ENCODE measurements at places on chromosomes 16 and 17.
A peak's percentile ranks its signal among the peaks of the same experiment; 100 is the strongest.

DNA sequence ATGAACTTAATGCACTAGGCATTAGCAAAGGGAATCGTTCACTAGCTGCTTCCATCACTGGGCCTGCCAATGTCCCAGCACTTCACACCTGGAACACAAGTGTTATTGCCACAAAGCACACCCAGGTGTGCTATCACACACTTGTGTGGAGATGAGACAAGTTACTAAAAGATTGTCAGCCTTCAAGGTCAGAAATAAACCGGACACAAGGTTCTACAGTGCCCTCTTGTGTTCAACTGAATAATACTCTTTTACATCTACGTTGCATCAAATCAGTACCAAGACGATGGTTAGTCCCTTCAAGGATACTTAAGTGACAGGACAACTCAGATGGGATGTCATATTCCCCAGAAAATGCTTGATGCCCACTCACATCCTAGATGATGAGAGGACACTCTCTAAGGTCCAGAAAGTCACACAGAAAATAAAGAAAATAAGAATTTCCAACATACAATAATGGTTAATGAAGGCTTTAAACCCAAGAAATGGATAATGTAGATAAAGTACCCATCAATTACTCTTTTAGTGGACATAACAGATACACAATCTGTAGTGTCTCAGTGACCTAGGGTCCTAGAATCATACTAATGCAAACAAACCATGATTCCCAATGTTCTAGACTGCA, 16.4 kb upstream of the GLG1 start:
- DNase-seq, result no peak

DNA sequence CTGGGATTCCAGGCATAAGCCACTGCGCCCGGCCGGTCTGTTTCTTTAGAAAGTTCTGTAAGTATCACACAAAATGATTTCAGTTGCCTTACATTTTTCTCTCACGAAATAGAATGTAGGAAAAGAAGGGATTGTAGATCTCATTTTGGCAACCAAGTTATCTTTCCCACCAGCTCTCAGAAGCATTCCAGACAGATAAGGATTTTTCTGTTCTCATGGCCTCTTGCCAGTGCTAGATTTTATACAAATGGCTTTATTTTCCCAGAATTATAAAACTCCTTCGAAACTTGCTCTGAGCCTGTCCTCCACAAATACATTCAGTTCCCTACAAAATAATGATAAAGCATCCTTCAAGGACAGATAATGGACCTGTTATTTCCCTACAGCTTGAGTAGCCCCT, 46.9 kb downstream of the LCMT1 start:
- DNase-seq, result no peak

DNA sequence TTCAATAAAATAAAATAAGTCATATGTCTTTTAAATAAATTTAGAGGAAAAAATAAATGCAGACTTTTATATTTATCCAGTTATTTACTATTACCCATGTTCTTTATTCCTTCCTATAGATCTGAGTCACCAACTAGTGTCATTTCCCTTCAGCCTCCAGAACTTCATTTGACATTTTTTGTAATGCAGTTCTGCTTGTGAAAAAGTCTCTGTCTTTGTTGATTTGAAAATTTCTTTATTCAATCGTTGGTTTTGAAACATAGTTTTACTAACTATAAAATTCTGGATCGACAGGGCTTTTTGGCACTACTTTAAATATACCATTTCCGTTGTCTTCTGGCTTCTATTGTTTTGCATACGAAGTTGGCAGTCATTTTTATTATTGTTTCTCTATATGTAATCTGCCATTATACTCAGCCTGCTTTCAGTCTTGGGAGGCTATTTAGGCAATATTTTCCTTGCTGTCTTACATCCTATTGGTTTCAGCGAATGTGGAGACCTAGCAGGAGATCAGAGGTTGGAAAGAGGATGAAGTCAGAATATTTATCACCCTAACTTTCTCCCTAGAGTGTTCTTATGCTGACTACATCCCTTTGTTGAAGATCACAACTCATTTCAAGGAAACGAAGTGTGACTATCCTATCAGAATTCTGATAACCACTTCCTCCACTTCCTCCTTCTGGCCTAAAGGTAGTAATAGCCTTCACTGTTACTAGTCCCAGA, 42.0 kb upstream of the SLC6A2 start:
- no peak for DNase-seq

DNA sequence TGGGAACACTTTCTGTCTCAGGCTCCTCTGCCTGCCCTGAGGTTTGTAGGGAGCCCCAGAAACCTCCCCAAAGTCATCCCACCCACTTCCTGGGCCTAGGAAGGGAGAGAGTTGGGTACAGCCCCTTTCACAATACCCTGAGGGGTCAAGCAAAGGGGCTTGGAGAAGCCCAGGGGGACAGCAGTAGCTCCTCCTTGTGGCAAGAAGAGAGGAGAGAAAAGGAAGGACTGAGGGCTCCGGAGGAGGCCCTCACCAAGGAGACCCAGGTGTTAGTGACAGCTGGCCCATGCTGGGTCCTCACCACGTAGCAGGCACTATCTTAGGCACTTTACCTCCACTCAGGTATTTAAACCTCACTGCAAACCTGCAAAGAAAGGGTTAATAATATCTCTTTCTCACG, 112.8 kb downstream of the IRX5 start:
- no peak for DNase-seq

DNA sequence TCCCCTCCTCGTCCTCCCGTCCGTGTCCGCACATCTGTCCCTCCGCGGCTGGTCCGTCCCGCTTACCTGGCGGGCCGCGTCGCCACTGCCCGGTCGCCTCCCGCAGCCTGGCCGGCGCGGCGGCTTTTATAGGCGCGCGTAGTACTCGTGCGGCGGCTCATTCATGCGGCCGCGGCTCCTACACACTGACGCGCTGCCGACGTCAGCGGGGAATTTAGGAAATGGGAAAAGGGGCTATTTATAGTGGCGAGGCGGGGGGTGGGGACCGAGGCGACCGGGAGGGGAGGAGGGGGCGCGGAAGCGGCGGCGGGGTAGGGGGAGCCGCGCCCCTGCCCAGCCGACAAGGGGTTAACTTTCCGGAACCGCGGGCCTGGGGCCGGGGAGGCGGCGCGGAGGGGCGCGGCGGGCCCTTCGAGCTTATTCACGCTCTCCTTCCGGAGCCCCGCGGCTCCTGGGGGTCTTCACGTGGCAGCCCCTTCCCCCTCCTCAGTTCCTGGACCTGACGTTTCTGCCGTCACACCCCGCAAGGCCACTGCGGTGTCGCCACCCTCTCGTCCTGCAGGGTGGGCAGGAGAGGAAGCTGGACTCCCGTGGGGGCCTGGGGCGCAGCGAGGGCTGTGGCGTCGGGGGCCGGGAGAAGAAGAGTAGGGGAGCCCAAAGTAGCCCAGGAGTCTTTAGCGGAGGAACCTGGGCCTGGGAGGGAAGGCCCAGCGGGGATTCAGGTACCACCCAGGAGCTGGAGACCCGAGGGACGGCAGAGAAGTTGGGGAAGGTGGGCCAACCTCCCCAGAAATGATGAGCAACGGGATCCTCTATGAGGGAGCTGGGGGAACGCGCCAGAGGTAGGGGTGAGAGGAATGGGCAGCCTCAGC, 3.6 kb upstream of the HIC1 start:
- DNase-seq, result peak; percentile 12

DNA sequence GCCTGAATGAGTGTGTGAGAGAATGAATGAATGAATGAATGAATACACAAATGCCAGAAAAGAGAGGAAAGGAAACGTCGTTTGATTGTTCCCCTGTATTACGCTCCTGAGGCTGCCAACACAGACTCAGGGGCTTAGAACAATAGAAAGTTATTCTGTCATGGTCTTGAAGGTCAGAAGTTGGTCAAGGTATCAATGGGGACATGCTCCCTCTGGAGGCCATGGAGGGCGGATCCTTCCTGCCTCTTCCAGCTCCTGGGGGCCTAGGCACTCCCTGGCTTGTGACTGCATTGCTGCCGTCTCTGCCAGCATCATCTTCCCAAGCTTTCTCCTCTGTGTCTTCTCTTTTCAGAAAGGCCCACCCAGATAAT, 1.5 kb upstream of the SLC38A8 start:
- no peak for DNase-seq

- no peak for DNase-seq
These were observed 30.0 kb downstream of the SRCIN1 start for GRCh38 chr17:38575781-38576180.
